Activated naive CD4-positive, alpha-beta T cell treated with anti-CD3 and anti-CD28 coated beads for 36 hours (primary cell): ENCODE measurements at places on chromosomes 7 and 10.

- H3K4me3 ChIP-seq = no peak overlapping the region
- no peak for DNase-seq
These were observed 63.2 kb downstream of the NHLRC2 start for GRCh38 chr10:113917636-113918035.

- H3K4me1 ChIP-seq = peaks cover 13% of the 10 kb centered on the region
- no peaks in the 10 kb centered on the region for H3K36me3 ChIP-seq
- no peaks in the 10 kb centered on the region for H3K27me3 ChIP-seq
These were observed 41.7 kb downstream of the ARL4A start for GRCh38 chr7:12729112-12729511.

- no peak for DNase-seq
- H3K4me3 ChIP-seq = no peak overlapping the region
- H3K27me3 ChIP-seq = no peaks in the 10 kb centered on the region
- H3K27ac ChIP-seq = no peak overlapping the region
These were observed 262.1 kb upstream of the CACNA2D1 start for GRCh38 chr7:82705517-82706260.

- DNase-seq = no peak
- H3K27ac ChIP-seq = no peak overlapping the region
- no peaks in the 10 kb centered on the region for H3K27me3 ChIP-seq
- H3K4me3 ChIP-seq = no peak overlapping the region
- peaks cover 4% of the 10 kb centered on the region for H3K36me3 ChIP-seq
These were observed 198.8 kb downstream of the MTERF1 start for GRCh38 chr7:91681718-91682117.

- H3K27me3 ChIP-seq = peaks cover 7% of the 10 kb centered on the region
- H3K27ac ChIP-seq = no peak overlapping the region
- no peak overlapping the region for H3K4me3 ChIP-seq
- no peak for DNase-seq
- no peaks in the 10 kb centered on the region for H3K4me1 ChIP-seq
These were observed 9.8 kb upstream of the ZNF727 start for GRCh38 chr7:64035388-64035787.

DNA sequence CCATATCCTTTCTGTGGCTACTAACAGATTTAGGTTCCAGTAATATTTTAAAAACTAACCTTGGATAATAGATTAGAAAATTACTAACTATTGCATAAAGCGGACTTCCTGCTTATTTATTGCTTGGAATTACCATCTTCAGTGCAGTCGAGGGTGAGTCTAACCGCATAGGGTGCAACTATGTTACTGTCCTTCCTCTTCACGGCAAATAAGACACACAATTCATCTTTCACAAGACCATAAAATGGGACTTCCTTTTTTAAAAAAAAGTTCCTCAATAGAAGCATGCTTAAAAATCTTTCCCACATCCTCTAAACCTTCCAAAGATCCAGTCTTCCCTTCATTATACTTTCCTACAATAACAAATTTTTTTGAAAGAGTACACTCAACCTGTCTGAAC lies 2.1 kb downstream of the SLC25A40 start:
- no peaks in the 10 kb centered on the region for H3K27me3 ChIP-seq
- H3K27ac ChIP-seq = no peak overlapping the region
- DNase-seq = no peak
- H3K4me1 ChIP-seq = peaks cover 30% of the 10 kb centered on the region
- H3K4me3 ChIP-seq = peak overlapping the region; percentile 91

DNA sequence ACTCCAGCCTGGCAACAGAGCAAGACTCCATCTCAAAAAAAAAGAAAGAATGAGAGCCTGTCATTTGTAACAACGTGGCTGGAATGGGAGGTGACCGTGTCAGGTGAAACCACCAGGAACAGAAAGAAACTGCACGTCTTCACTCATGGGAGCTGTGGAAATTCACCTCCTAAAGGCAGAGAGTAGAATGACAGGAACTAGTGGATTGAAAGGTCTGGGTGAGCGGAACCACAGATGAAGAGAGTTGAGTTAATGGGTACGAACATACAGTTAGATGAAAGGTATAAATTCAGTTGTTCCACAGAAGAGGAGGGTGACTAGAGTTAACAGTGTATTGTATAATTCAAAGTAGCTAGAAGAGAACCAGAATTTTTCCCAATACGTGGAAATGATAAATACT lies 78.6 kb downstream of the MAD1L1 start:
- peaks cover 3% of the 10 kb centered on the region for H3K36me3 ChIP-seq
- H3K4me1 ChIP-seq = no peaks in the 10 kb centered on the region
- no peak overlapping the region for H3K4me3 ChIP-seq
- no peaks in the 10 kb centered on the region for H3K27me3 ChIP-seq

- no peaks in the 10 kb centered on the region for H3K27me3 ChIP-seq
- no peaks in the 10 kb centered on the region for H3K36me3 ChIP-seq
- DNase-seq = peak; percentile 1
- H3K4me3 ChIP-seq = no peak overlapping the region
These were observed 11.5 kb downstream of the AQP1 start for GRCh38 chr7:30923009-30923773.

DNA sequence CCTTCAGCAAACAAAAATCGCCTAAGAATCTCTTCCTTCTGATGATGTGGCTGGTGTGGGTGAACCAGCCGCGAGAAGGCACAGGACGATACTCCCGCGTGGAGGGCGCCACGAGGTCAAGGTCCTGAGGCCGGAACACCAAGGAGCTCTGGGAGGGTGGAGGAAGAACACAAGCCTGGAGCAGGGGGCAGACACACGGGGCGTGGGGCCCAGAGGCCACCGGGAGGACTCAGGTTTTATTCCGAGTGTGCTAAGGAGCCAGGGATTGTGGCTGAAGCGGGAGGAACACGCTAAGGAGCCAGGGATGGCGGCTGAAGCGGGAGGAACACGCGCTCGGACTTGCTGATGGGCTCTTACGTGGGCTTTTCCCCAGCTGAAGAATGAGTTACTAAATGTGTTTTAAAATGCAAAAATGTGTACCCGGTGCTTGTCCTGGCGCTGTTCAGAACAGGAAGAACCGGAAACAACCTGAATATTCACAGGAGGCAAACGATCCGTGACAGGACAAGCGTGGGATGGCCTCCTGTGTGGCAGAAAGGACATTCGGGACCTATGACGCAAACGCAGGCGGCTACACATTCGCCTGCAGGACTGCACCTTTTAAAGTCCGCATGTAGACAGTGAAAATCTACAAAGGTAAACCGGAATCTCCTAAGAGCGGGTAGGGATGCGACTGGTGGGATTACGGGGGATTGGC lies 64.0 kb downstream of the MAD1L1 start:
- H3K4me3 ChIP-seq = no peak overlapping the region
- no peak overlapping the region for H3K27ac ChIP-seq
- H3K36me3 ChIP-seq = peaks cover 6% of the 10 kb centered on the region
- no peaks in the 10 kb centered on the region for H3K27me3 ChIP-seq
- DNase-seq = no peak
- peaks cover 5% of the 10 kb centered on the region for H3K4me1 ChIP-seq

DNA sequence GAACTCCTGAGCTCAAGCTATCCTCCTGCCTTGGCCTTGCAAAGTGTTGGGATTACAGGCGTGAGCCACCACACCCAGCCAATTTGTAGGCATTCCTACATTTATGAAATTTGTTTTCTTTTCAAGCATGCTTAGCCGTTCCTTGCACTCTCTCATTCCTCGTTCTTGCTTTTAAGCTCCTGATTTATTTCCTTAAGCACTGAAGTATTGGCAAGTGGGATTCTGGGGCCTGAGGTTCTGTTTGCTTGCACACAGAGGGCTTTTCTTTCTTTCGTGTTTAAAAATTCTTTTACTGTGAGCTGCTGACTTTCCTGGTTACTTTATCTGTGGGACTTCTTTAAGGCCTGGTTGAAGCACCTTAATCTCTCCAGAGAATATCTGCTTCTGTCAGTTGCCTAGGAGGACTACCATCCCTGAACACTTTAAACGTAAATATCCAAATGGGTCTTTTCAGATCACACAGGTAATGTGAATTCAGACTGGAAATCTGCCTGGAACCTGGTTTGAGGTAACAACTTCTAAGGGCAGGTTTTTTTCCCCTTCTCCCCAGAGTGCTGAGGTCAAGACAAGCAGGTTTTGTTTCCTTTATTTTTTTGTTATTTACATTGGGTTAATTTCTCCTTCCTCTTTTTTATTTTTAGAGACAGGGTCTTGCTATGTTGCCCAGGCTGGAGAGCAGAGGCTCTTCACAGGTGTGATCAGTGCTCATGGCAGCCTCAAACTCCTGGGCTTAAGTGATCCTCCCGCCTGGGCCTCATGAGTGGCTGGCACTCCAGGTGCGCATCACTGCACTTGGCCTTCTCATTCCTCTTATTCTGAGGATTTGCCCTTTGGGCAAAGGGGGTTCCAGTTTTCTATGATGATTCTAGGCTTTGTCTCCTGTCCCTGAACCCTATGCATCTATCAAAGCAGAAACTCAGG lies 102.9 kb downstream of the PFKFB3 start:
- H3K27me3 ChIP-seq = no peaks in the 10 kb centered on the region
- DNase-seq = no peak
- H3K4me1 ChIP-seq = peaks cover 16% of the 10 kb centered on the region

DNA sequence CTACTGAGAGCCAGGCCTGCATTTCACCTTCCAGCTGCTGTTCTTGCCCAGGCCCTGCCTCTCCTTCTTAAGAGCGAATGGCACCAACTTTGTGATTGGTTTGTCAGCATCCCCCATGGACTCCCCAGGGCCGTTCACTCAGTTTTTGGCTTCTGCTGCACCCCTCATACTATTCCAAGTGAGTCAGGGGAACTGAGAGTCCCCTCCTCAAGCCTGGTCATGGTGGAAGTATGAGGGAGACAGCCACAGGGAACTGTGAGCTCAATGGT lies 62.4 kb upstream of the ANTXRL start:
- DNase-seq = no peak
- peaks cover 8% of the 10 kb centered on the region for H3K36me3 ChIP-seq
- H3K27me3 ChIP-seq = no peaks in the 10 kb centered on the region
- H3K27ac ChIP-seq = no peak overlapping the region
- peaks cover 3% of the 10 kb centered on the region for H3K4me1 ChIP-seq

DNA sequence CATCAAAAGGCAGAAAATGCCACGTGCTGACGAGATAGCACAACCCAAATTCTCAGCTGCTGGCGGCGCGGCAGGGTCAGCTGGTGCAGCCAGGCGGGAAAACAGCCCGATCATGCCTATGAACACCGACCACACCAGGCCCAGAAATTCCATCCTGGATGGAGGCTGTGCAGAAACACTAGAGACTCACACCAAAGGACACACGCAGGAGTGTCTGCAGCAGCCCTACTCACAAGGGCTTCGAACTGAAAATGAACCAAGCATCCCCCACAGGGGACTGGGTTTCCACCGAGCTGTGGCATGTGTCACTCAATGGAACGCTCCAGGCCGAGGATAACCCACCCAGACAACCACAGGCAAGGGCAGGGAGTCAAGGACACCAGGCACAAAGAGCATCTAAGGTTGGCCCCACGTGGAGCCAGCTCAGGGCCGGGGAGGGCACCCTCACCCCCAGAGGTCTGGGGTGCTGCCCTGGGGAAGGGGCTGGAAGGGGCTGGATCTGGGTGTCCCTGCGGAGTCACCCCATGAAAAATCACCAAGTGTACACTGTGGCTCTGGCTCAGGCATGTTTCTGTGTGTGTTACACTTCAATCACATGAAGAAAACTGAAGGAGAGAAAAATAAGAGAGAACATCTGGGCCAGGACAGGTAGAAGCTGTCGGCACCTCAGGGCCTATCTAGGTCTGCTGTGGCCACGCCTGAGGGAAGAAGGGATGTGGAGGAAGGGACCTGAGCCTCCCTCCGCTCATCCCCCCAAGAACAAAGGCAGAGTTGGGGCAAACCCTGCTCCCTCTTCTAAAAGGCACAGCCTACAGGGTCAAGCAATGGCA lies 33.0 kb downstream of the RASGEF1A start:
- H3K4me3 ChIP-seq = no peak overlapping the region
- peaks cover 19% of the 10 kb centered on the region for H3K27me3 ChIP-seq
- H3K36me3 ChIP-seq = no peaks in the 10 kb centered on the region
- no peak overlapping the region for H3K27ac ChIP-seq
- peak; percentile 1 for DNase-seq

DNA sequence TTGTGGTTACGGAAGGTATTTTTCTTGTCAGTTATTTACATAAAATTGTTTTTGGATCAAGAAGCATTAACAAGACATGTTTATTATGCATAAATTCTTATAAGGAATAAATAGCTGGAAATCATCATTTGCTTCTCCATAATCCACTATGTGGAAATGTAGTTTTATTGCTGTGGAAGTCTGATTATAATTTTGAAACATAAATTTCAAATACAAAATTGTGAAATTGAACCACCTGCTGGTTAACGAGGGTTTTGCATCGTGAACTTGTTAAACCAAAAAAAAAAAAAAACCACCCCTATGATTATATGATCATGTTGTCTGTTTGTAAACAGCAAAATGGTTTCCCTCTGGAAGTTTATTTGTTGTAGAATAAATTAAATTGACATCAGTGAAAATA lies 25.9 kb downstream of the ABRAXAS2 start:
- no peaks in the 10 kb centered on the region for H3K27me3 ChIP-seq
- H3K27ac ChIP-seq = no peak overlapping the region
- H3K36me3 ChIP-seq = peaks cover 27% of the 10 kb centered on the region

GRCh38 chr7:82317760-82318159 lies 125.8 kb downstream of the CACNA2D1 start:
- no peaks in the 10 kb centered on the region for H3K36me3 ChIP-seq
- no peak for DNase-seq
- H3K27ac ChIP-seq = no peak overlapping the region
- no peak overlapping the region for H3K4me3 ChIP-seq
- H3K4me1 ChIP-seq = no peaks in the 10 kb centered on the region
- no peaks in the 10 kb centered on the region for H3K27me3 ChIP-seq

- H3K36me3 ChIP-seq = no peaks in the 10 kb centered on the region
- H3K4me1 ChIP-seq = peaks cover 16% of the 10 kb centered on the region
- no peak for DNase-seq
- H3K4me3 ChIP-seq = no peak overlapping the region
These were observed 10.4 kb upstream of the FAS start for GRCh38 chr10:88980247-88980646.

DNA sequence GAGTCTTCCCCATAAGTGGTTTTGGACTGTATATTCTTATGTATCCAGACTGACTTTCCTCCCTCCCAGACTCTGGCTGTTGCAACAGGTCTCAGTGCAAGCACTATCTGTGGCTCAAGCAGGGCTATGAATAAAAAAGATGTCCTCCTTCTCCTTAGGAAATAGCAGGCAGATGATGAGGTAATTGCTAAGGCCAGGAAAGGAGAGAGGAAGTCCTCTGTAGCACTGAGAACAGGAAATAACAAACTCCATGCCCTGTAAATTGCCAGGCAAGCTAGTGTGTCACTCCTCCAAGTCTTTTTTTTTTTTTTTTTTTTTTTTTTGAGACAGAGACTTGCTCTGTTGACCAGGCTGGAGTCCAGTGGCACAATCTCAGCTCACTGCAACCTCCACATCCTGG lies 900.1 kb downstream of the TYW1 start:
- DNase-seq = no peak
- H3K4me1 ChIP-seq = no peaks in the 10 kb centered on the region

DNA sequence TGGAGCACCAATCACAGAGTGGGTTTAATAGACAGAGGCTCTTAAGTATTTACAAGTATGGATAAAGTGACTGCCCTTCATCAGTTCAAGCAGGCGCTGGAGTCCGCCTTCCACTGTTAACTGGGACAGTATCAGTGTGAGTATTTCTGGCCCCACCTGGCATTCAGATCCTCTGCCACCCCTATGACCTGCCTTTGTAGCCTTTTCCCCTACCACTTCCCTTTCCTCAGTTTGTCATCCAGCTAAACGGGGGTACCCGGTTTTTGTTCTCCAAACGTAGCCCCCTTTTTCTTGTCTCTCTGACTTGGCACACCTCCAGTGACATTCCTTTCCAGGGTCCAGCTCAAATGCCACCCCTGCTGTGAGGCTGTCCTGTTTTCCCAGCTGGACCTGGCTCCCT lies 134.4 kb downstream of the SNX10 start:
- peaks cover 5% of the 10 kb centered on the region for H3K27me3 ChIP-seq
- H3K36me3 ChIP-seq = no peaks in the 10 kb centered on the region
- DNase-seq = no peak
- H3K27ac ChIP-seq = no peak overlapping the region
- H3K4me1 ChIP-seq = no peaks in the 10 kb centered on the region
- no peak overlapping the region for H3K4me3 ChIP-seq
